ENCODE measurements at places on chromosomes 12 and 14.

DNA sequence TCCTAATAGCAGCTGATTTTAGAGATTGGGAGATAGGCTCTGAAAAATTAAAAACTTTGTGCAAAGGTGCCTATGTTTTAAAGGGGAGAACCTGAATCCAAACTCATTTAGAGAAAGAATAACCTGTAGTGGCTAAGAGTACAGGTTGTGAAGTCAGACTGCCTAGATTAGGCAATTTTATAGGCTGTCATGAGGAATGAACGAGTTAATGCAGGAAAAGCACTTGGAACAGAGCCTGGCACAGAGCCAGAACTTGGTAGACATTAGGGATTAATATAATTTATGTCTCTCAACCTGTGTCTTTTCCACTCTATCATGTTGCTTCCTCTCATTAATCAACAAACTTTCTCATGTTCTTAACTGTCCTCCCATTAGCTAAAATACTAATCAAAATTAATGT, 98.1 kb downstream of the WIF1 start:
- no peak for DNase-seq

- DNase-seq: no peak
Observed at GRCh38 chr12:79121486-79121885, 256.9 kb downstream of the SYT1 start.

DNA sequence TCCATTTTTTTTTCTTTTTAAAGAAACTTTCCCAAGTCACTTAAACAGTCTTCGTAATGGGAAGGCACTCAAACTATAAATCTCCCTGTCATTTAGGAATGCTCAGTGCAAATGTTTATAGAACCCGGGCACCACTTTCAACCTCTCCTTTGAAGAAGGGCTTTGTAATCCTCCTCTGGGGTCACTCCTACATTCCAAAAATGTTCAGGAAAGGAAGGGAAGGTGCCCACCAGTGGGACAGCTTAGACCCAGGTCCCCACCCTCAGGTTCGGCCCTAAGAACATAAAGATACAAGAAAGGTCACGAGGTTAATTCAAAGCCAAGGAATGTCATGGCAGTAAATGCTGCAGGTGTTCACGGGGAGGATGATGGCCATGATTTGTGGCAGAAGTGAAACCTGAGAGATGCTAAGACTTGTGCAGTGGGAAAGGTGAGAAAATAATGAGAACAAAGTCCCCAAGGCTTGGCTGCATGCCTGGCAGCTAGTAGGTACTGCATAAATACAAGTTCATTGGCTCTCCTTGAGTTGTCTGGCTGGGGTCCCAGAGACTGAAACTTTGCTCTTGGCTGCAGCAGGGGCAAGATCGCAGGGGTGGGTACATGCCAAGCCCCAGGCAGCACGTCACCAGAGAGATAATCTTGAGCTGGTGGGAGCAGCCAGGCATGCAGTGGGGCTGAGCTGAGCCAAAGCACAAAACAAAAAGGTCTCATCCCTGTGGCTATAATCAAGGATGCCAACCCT, 21.1 kb downstream of the KRT18 start:
- DNase-seq: no peak

DNA sequence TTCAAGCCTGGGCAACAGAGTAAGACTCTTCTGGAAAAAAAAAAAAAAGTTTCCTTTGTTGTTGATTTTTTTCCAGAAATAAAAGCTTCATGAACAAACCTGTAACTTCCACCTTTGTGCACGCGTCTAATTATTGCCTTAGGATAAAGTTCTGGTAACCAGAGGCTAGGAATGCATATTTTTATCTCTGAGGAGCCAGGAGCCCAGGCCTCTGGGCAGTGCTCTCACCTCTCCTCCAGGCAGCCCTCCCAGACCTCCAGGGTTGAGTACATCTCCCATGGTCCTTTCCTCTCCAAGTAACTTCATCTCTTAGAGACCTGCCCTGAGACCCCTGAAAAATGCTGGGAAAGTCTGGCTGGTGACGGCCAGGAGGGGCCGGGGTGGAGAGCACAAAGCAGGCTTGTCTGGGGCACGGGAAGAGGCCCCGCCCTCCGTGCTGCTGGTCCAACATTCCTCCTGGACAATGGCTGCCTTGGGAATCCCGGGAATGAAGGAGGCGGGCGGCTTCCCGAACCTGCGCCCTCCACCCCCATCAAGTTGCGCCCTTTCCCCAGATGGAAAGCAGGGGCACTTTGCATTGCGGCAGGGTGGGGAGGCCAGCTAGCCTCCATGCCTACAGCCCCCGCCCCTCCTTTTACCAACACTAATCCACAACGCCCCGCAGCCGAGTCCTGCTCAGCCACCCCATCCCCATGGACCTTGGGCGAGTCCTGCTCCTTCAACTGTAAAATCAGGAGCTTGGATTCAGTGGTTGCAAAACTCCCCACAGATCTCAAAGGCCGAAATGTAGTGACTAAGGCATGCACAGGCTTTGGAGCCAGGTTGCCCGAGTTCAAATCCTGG, 7.3 kb upstream of the FIGNL2 start:
- DNase-seq: peak; percentile 11

DNA sequence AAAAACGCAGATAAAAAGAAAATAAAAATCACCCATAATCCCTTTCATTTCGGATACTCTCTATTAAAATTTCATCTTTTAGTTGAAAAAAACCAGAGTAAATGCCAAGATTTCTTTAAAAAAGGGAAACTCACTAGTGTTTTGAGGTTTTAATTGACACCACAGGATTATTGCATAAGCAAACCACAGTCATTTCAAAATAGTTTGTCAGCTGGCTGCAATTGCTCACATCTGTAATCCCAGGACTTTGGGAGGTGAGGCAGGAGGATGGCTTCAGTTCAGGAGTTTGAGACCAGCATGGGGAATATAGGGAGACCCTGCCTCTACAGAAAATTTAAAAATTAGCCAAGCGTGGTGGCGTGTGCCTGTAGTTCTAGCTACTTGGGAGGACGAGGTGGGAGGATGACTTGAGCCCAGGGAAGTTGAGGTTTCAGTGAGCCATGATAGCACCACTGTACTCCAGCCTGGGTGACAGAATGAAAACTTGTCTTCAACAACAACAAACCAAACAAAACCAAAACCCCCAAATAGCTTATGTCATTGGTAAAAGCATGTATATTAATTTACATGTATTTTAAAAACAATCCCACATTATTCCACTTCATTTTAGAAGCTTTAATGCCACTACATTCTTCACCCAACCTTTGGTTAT, 48.8 kb downstream of the SYNE2 start:
- peak; percentile 61 for DNase-seq

DNA sequence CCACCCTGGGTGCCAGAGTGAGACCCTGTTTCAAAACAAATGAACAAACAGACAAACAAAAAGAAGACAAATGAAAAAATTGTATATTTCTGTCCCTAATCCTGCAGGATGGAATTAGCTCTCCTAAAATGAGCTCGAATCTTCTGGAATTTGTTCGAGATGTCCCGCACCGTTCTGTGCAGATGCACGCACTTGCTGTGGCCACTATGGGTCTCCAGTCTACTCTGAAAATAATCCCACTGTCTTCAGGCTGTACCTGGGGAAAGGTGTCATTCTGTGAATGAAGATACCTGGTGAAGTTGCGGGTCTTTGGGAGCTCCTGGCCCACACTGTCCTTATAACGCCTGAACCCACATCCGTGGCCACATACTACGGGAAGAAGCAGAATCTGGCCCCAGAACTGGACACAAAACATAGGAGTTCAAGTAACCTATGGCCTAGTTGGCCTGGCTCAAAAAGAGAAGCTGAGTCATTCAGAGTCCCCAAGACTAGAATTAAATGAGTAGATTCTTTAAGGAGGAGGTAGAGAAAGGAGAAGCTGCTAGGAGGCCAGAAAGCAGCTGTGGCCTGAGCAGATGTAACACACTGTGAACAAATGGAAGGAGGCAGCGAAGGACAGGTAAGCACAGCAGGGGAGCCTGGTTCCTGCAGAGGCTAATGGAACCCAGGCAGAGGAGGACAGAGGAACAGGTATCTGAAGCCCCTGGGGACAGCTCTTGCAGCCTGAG, 108.6 kb downstream of the FOXN3 start:
- DNase-seq: no peak

- no peak for DNase-seq
Observed at GRCh38 chr12:6828781-6829535, 751 bp downstream of the P3H3 start.

- no peak for DNase-seq
Observed at GRCh38 chr14:33726685-33727084, 224.2 kb downstream of the EGLN3 start.

- DNase-seq: peak; percentile 63
Observed at GRCh38 chr14:103206836-103207387, 83.7 kb downstream of the TNFAIP2 start.

GRCh38 chr12:93115646-93116045, 186.6 kb upstream of the EEA1 start:
- DNase-seq: no peak

- DNase-seq: no peak
Observed at GRCh38 chr14:22560662-22561365, 28.2 kb downstream of the DAD1 start.

- no peak for DNase-seq
Observed at GRCh38 chr14:71550367-71550766, 381.9 kb upstream of the RGS6 start.

GRCh38 chr12:3199551-3200031, 122.4 kb downstream of the TSPAN9 start:
- DNase-seq: no peak

DNA sequence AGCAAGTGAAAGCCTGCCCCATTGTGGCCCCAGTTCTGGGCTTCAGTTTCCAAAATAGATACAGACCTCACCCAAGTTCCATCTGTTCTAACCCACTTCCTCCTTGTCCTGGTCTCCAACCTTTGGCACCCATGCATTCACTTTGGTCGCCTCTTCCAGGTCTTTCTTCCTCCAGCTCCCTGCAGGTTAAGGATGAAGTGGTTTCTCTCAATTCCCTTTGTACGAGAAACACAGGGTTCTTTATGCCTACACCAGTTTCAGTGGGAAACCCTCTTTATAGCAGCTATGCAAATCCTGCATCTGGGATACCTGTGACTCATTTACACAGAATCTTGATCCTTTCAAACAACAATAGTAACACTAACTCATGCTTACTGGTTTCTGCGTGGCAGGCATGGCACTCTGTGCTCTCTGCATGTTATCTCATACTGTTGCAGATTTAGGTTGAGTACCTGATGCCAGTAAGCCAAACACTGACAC, 110.6 kb upstream of the AMIGO2 start:
- DNase-seq: peak; percentile 1

GRCh38 chr12:67910360-67911274, 78.6 kb upstream of the IFNG-AS1 start:
- DNase-seq: peak; percentile 98

- no peak for DNase-seq
Observed at GRCh38 chr12:106894774-106895173, 60.9 kb upstream of the TMEM263 start.

- DNase-seq: no peak
Observed at GRCh38 chr12:71164166-71164565, 6.4 kb upstream of the TSPAN8 start.

DNA sequence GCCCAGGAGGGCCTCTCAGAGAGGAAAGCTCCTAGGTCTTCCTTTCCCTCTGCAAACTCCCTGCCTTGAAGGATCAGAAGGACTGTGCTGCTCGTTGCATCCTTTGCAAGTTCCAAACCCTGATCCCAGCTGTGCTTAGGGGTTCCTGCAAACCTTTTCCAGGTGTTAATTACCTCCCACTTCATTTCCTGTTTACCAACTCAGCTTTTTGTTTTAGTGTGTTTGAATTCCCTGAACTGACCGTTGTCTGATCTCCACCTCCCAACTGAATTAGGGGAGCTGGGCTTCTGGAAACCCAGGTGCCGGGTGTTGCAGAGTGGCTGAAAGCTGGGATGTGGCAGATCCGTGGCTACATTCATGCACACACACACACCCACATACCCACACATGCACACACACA, 20.6 kb upstream of the BDKRB1 start:
- DNase-seq: no peak

GRCh38 chr12:53994264-53995001, 5.5 kb upstream of the HOXC9 start:
- no peak for DNase-seq

DNA sequence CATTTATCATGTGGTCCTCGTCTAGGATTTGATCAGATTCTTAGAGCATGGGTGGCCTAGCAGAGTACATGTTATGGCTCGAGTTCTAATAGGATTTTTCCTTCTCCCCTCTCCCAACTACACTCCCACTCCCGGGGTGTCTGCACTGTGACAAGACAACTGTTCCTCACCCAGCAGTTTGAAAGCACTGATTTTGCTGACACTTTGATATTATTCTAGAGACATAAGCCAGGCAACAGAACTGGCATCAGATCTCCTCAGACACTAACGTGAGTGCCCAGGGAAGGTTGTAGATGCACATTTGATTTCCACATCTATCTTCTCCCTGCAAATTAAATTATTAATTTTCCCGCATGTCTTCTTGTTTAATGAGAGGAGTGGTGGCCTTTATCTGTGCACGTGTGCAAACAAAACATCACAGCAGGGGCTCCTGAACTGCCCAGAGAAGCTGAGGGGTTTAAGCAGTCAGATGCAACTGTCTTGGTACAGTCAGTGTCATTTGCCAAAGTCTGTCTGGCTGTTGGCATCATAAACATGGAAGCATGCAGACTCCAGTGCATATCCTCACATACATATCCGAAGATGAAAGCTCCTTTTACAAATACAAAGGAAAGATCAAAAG, 491.8 kb downstream of the NPAS3 start:
- no peak for DNase-seq

DNA sequence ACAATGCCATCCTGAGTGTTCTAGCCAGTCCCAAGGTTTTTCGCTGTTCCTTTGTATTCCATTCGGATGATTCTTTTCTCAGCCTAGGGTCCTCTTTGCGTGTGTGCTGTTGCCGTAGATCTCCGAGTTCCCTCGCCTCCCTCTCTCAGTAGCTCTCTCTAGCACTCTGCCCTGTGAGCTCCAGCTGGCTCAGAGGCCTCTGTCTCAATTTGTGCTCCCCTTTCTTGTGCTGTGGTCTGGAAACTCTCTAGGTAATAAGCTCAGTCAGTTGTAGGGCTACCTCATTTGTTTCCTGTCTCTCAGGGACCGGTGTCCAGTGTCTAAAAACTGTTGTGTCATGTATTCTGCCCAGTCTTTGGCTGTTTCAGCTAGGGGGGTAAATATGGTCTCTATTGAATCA, 179.3 kb downstream of the PCNX1 start:
- DNase-seq: no peak

DNA sequence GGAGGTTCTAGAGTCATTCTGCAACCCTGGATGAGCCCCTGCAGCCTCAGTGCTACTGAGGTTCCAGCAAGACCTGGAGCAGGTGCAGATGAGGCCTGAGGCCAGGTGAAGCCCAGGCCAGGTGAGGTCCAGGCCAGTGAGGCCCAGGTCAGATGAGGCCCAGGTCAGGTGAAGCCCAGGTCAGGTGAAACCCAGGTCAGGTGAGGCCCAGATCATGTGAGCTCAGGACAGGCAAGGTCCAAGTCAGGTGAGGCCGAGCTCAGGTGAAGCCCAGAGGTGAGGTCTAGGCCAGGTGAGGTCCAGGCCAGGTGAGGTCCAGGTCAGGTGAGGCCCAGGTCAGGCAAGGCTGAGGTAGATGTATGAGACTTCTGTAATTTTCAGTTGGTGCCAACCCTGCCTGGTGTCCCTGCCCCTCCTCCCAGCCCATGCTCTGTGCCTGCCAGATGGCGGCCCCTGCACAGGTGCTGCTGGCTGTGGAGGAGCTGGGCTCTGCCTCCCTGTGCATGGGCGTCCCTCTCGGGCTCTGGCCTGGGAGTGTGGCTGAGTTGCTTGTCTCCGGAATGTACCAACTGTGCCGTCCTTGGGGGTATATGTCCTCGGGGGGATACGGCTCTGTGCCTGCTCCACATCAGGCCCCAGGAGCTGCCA, 388.5 kb downstream of the TMEM121 start:
- DNase-seq: no peak
